ENCODE measurements at places on chromosomes 16 and 17. TPM values are rescaled to one million over a fixed set of nuclear protein-coding genes. Genes with fewer than 3 reads are reported as not detected.

DNA sequence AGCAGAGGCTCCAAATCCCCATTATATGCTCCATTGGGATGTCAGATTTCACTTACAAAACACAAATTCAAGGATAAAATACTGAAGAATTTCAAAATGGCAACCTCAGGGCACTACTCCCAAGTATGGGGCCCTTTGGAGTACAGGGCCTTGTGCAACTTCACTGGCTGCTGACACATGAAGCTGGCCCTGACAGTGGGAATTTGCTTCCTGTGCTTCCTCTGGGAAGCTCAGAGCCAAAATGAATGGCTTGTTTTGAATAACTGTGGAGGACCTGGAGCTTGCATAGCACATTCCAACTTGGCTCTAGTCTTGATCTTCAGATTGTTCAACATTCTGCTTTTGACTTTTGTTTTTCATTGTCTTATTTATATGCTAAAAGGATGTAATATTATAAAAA, 52.3 kb upstream of the HNF1B start:
- no peak for DNase-seq
- peaks cover 5% of the 10 kb centered on the region for H3K27me3 ChIP-seq
- no peaks in the 10 kb centered on the region for H3K4me1 ChIP-seq
- no peak overlapping the region for H3K4me3 ChIP-seq
- H3K27ac ChIP-seq, result no peak overlapping the region

DNA sequence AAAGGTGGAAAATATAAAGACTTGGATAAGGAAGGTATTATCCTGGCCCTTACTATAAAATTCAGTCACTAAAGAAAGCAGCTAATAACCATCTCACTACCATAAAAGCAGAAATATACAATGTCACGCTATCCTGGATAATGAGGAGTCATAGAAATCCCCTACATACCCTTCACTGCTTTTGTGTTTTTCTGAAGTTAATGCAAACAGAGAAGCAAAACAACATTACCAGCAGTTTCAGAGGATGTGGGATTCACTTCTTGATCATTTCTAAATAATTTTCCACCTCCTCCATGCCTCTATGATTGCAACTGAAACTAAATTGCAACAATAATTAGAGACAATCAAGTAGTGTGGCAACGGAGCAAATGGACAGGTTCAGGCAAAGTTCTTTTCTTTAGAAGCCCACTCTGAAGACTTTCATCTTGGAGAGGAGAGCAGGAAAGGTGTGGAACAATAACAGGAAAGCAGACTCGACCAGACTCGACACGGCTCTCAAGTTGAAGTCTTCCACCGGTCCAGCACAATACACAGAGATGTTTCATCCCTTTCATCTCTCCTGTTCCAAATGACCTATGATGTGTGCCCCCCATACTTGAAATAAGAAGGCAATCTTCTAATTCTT, 10.2 kb downstream of the CYTH1 start:
- DNase-seq, result no peak
- H3K4me1 ChIP-seq, result peaks cover 50% of the 10 kb centered on the region
- H3K27ac ChIP-seq, result peak overlapping the region; percentile 67
- H3K4me3 ChIP-seq, result no peak overlapping the region
- H3K36me3 ChIP-seq, result no peaks in the 10 kb centered on the region

DNA sequence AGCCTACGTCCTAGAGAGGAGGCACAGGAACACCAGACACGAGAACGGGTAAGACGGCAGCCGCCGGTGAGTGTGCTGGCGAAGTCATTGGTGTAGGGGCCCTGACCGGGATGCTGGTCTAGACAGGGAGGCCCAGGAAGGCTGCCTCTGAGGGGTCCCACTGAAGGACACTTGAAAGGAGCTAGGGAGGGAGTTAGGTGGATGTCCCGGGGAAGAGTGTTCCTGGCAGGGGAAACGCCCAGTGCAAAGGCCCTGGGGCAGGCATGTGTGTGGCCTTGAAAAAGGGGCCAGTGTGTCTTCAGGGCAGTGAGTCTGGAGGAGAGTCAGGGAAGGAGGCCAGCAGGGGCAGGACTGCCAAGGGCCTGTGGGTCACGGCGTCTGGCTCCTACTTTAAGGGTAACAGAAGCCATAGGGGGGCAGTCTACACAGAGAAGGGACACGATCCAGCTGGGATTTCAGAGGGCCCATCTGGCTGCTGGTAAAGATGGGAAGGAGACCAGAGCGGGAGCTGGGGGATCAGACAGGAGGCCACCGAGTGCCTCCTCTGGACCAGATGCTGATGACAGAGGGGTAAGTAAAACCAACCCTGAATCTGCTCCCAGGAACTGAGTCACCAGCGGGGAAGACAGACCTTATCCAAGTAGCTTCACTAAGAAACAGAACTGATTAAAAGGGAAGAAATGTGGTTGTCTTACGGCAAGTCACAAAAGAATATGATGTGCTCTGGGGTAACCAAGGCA, 115.9 kb downstream of the LITAF start:
- no peak overlapping the region for H3K4me3 ChIP-seq
- no peak for DNase-seq

GRCh38 chr16:70770626-70771552, 30.1 kb downstream of the VAC14 start:
- H3K36me3 ChIP-seq, result no peaks in the 10 kb centered on the region
- H3K27ac ChIP-seq, result peak overlapping the region; percentile 66
- peak; percentile 75 for DNase-seq
- H3K27me3 ChIP-seq, result no peaks in the 10 kb centered on the region

DNA sequence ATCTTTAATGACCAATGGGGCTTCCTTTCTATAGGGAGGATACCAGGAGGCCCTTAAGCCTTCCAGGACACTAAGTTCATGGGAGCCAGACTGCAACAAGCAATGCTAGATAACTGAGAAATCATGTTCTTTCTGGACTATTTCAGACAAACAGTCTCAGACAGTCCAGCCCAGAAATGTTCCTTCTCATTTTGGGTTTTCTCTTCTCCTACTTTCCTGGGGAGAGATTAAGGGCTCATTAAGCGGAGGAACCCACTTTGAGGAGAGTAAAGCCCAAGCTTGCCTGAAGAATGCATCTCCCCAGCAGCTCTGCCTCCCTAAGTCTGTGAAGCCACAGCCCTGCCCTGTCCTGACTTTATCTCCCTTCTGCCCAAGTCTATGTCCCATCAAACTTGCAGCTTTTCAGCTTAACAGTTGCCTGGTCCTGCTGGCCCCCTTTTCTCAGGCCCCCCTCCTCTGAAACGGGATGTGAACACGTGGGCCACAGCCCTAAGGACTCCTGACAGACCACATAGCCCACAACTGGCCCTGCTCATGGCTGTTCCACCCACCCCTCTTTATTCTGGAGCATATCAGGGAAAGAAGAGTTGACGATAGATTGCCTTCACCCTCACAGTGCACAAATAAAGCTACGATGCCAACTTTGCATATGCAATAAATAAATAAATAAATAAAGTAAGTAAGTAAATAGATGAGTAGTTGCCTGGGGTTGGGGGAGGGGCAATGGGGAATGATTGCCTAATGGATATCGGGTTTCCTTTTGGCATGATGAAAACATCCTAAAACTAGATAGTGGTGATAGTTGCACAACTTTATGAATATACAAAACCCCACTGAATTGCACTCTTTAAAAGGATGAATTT, 111.0 kb downstream of the N4BP1 start:
- H3K36me3 ChIP-seq, result no peaks in the 10 kb centered on the region
- H3K4me3 ChIP-seq, result no peak overlapping the region
- peaks cover 7% of the 10 kb centered on the region for H3K4me1 ChIP-seq
- peak; percentile 36 for DNase-seq

- H3K27me3 ChIP-seq, result no peaks in the 10 kb centered on the region
- no peaks in the 10 kb centered on the region for H3K36me3 ChIP-seq
These were observed 70.3 kb downstream of the CMC2 start for GRCh38 chr16:80936410-80936809.

DNA sequence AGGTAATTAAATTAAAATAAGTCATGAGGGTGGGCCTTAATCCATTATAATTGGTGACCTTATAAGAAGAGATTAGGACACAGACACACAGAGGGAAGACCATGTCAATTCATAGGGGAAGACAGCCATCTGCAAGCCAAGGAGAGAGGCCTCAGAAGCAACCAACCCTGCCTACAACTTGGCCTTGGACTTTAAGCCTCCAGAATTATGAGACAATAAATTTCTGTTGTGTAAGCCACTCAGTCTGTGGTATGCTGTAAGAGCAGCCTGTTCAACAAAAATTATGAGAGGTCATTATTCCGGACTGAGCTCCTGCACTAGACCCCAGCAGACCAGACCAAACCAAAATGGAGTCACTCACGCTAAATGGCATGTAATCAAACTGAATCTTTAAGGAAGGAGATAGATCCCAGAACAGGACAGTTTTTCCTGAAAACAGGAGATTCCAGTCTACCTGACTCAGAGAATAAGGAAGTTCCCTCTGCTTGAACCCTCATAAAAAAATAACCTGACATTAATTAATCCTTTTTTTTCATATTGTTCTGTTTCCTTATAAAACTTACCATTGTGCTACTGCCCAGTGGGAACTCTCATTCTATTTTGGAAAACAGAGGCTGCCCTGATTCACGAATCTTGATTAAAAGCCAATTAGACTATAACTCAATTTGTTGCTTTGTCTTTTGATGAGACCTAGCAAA, 74.3 kb downstream of the DNAH3 start:
- no peak overlapping the region for H3K4me3 ChIP-seq
- H3K36me3 ChIP-seq, result no peaks in the 10 kb centered on the region
- H3K27me3 ChIP-seq, result no peaks in the 10 kb centered on the region
- DNase-seq, result no peak
- H3K27ac ChIP-seq, result no peak overlapping the region

DNA sequence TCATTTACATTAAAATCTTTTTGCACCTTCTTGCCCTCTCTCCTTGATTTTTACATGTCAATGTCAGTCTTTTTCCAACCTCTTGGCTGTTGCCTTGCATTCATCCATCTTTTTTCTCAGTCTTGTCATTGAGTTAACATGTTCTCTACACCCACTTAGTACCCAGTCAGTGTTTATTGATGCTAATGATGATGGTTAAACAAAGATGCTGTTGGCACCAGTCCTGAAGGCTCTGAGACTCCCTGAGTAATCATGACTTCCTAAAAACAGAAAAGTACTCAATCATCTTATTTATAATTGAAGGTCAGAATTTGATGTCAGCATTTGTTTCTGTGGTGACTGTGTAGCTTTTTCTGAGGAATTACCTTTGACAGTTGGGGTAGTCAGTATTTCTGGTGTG, 104.5 kb downstream of the NLK start:
- H3K4me1 ChIP-seq, result no peaks in the 10 kb centered on the region
- H3K27me3 ChIP-seq, result no peaks in the 10 kb centered on the region
- no peaks in the 10 kb centered on the region for H3K36me3 ChIP-seq
- no peak for DNase-seq
- no peak overlapping the region for H3K27ac ChIP-seq

DNA sequence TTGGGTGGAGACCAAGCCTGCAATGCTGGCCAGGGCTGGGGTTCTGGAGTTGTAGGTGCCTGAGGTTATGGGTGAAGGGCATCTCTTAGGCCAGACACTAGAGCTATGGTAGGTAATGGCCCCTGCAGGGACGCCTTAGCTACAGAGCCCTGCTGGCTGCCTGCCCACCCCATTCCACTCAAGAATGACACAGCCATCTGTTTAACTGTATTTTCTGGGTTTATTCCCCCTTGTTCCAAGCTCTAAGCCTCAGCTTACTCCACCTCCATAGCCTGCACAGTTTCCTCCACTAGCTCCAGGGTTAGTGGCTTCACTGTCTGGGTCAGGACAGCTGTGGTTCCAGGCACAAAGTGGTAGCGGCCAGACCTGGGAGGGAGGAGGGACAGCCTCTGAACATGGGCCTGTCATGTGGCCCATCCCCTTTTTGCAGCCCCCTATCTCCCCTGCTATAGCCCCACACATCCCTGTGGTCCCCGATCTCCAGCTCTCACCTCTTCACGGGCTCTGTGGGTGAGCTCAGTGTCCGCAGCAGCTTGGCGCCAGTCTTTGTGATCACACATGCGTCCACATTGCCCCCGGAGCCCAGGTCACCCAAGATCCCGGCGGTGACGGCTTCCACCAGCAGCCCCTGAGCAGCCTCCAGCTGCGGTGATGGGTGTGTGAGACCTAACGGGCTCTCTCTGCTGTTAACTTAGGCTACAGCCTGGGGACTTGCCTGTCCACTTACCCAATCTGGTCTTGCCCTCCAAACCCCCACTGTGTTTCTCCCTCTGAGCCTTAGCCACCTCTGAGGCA, 2.1 kb downstream of the PSMB10 start:
- H3K36me3 ChIP-seq, result peaks cover 2% of the 10 kb centered on the region
- H3K4me1 ChIP-seq, result peaks cover 22% of the 10 kb centered on the region
- peak overlapping the region; percentile 95 for H3K27ac ChIP-seq

- H3K27ac ChIP-seq, result no peak overlapping the region
- H3K27me3 ChIP-seq, result peaks cover 35% of the 10 kb centered on the region
- H3K4me3 ChIP-seq, result no peak overlapping the region
- H3K36me3 ChIP-seq, result no peaks in the 10 kb centered on the region
- peak; percentile 26 for DNase-seq
These were observed 104.7 kb downstream of the MRM1 start for GRCh38 chr17:36705874-36706731.

DNA sequence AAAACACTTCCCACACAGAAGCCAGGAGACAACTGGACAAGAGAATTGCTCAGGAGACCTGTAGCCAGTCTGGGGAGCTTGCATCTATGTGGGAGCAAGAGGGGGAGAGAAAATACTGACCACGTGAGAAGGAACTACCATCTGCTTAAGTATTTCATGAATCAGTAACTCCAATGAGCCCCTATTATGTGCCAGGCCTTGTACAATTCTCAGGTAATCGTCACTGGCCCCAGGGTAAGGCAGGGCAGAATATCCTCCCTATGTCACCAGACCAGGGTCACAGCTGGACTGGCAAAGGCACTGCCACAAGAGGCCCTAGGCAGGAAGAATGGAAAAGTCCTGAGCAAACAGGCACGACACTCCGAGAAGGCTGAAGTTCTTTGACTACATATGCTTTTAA, 25.9 kb downstream of the USP7 start:
- H3K27me3 ChIP-seq, result no peaks in the 10 kb centered on the region
- DNase-seq, result no peak
- peaks cover 53% of the 10 kb centered on the region for H3K4me1 ChIP-seq
- no peaks in the 10 kb centered on the region for H3K36me3 ChIP-seq

PRAC1 gene
- not detected for total RNA-seq

MYH13 gene
- not detected for total RNA-seq

Measured in gastrocnemius medialis (tissue), 4 donors.